ENCODE measurements at places on chromosomes 12 and 14.

- DNase-seq: no peak
These were observed 202.3 kb upstream of the SLC16A7 start for GRCh38 chr12:59393506-59393905.

DNA sequence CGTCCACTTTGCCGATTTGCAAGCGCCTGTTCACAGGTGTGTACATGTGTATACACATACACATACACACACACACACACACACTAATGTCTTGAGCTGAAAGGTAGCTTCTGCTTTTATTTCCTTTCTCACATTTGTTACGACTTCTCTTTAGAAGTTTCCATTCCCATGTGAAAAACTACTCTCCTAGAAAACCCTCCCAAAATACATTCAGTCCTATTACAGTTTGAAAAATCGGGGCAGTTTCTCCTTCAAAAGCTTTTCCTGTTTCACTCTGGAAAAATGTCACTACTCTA lies 3.9 kb downstream of the BLTP3B start:
- no peak for DNase-seq

- no peak for DNase-seq
These were observed 43.8 kb downstream of the CCNK start for GRCh38 chr14:99524804-99525698.

DNA sequence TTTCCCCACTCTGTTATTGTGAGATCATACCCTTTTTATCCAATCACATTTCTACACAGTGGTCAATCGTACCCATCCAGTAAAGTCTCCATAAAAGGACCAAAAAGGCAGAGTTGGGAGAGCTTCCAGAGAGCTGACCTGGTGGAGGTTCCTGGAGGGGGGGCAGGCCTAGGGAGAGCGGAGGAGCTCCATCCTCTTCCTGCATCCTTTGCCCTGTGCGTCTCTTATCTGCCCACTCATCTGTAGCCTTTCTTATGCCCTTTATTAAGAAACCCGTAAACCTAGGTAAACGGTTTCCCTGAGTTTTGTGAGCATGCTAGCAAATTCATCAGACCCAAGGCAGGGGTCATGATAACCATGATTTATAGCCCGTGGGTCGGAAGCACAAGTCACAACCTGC lies 26.2 kb downstream of the EVL start:
- no peak for DNase-seq

DNA sequence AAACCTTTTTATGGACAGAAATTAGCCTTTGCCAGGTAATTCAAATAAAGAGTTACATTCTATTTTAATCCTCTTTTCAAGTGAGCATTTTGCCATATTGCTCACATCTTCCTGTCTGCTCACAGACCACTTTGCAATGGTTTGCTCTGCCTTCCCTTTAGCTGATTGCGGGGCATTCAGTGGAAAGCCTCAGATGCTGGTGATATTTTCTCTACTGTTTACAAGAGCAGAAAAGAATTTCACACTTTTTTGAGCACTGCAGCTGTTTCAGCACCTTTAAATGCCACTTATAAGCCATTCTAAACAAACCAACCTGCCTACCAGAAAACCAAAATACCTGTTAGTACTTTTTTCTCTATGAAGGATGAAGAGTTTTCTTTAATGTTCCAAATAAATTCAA lies 195.7 kb upstream of the LRIG3 start:
- DNase-seq: no peak
